ENCODE measurements at places on chromosomes 12 and 14.

DNA sequence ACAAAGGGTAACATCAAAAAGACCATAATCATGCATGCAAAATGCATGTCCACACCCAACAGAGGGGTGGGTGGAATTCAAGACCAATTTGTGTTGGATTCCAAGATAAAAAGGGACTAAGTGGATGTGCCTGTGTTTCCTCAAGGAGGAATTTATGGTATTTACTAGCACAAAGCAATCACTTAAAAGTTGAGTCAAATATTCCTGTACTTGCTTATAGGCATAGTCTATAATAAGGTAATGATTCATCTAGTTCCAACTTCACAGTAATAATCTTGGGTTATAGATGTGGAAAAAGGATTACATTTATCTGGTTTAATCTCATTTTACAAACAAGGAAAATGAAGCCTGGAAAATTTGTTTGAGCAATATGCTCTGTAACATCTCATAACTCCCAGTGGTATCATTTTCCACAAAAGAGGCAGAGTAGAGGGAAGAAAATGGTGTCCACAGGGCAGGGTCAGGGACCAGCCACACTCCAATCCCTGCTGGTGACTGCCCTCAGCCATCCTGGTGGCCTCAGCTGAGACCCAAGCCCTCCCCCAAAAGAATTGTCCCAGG is 80.8 kb upstream of the REP15 start:
- DNase-seq, result no peak

GRCh38 chr14:91405241-91405721 is 12.3 kb downstream of the CCDC88C start:
- no peak for DNase-seq

DNA sequence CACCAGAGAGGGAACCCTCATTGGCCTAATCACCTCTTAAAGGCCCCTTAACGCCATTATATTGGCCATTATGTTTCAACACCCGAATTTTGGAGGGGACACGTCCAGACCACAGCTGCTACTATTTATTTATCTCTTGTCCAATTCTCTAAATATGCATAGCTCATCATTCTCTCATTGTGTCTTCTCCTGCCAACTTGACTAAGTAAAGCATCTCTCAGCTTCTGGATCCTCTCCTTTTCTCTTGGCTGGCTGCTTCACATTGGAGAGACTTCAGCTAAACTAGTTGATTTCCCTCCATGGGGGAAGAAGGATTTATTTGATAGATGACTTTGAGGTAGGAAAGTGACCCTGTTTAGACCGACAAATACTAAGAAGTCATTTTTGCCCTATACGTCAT is 120.4 kb upstream of the KRR1 start:
- DNase-seq, result no peak

DNA sequence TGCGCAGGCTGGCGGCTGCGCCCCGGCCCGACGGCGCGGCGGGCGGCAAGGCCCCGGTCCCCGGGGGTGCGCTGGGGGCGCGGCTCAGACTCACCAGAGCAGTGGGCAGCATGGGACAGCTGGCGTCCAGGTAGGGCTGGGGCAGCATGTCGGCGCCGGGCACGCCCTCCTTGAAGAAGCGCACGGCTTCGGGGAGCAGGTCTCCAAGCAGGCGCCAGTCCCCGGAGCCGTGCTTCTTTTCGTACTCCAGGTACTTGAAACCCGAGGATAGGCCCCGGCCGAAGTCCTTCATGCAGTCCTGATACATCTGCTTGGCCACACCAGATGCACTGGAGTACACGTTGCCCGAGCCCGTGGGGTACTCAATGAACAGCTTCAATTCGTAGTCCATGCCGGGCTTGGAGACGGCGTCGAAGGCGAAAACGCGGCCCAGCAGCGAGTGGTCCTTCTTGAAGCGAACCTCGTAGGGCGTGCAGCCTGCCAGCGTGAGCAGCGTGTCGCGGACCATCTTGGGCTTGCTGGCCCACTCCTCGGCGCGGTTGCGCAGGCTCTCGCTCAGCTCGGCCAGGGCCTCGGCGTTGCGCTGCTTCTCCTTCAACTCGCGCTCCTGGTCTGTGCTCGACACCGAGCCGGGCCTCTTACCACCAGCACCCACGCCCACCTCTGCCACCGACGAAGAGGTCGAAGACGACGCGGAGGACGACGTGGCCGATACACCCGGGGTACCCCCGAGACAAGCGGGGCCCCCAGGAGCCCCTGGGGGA is 2.2 kb downstream of the IRF2BPL start:
- DNase-seq, result no peak

DNA sequence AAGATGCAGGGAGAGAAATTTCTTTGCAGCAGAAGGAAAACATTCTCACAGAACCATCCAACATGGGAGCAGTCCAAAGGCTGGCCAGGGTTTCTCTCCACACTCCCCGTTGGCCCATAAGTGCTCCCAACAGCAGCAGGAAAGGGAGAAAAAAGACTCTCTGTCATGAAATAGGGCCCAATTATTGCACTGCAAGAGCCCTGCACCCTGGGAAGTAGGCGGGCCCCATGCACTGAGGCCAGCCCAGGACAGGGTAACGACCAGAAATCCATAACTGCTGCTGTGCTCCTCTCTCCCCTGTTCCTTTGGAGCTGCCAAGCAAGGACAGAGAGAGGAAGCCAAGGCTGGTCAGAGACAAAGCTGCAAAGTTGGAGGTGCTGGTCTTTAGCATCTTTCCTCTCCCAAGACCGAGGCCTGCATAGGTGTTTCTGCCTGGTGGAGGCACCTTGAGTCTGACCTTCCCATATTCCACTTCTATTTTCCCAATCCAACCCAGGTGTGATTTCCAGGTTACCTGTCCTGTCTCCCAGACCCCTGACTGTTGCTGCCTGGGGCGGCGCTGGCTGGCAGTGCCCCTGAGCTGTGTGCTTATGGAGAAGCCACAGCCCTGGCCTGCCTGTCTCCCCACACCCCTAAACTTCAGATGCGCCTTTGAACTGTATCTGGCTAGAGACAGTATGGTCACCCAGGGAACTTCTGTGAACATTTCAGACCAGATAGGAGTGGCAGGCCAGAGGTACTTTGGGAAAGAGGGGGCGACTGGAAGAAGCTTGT is 6.8 kb downstream of the GALNT16 start:
- DNase-seq, result no peak

DNA sequence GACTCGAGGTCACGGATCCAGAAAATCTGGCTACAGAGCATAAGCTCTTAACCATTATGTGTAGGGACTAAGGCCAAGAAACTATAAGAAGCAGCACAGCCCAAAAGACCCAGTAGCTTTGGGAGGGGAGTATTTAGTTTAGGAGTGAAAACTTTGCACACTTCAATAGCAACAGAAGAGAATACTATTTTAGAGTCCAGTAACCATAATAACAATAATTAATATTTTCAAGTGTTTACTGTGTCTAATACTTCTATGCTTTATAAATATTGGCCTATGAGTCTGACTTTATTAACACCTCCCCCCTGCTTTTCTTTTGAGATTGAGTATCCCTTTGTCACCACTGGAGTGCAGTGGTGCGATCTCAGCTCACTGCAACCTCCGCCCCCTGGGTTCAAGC is 82.8 kb downstream of the SUDS3 start:
- DNase-seq, result no peak

DNA sequence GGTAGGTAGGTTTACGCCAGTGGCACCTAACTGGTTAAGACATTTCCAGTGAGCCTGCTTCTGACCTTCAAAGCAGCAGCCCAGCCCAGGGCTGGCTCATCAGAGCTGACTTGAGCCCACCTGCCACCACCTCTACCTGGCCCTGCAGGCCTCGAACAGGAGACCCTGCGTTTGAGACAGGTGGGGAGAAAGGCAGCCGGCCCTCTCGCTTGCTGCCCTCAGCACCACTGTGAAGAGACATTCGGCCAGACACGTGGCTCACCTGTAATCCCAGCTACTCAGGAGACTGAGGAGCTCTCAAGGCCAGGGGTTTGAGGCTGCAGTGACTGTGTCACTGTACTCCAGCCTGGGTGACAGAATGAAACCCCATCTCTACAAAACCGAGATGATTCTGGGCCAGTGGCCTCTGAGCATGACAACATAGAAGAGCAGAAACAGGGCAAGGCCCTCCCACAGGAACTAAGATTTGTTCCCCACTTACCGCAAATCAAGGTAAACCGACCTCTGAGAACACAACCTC is 74.2 kb downstream of the TESC start:
- no peak for DNase-seq

DNA sequence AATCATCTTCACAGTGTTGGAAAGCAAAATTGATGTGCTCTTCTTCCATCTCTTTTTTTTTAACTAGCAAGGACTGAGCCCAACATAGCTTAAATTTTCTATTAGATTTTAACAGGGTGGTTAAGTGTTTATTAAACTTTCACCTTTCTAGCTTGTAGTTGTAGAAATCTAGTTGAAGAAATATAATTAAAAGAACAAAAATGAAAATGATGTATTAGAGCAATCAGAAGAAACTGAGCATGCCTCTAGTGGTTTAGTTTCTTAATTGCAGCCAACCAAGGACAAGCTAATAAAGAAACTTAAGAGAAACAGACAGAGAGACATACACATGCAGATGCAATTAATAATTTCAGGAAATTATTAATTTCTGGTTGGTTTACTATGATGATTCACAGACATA is 673.0 kb upstream of the LMO3 start:
- DNase-seq, result no peak

DNA sequence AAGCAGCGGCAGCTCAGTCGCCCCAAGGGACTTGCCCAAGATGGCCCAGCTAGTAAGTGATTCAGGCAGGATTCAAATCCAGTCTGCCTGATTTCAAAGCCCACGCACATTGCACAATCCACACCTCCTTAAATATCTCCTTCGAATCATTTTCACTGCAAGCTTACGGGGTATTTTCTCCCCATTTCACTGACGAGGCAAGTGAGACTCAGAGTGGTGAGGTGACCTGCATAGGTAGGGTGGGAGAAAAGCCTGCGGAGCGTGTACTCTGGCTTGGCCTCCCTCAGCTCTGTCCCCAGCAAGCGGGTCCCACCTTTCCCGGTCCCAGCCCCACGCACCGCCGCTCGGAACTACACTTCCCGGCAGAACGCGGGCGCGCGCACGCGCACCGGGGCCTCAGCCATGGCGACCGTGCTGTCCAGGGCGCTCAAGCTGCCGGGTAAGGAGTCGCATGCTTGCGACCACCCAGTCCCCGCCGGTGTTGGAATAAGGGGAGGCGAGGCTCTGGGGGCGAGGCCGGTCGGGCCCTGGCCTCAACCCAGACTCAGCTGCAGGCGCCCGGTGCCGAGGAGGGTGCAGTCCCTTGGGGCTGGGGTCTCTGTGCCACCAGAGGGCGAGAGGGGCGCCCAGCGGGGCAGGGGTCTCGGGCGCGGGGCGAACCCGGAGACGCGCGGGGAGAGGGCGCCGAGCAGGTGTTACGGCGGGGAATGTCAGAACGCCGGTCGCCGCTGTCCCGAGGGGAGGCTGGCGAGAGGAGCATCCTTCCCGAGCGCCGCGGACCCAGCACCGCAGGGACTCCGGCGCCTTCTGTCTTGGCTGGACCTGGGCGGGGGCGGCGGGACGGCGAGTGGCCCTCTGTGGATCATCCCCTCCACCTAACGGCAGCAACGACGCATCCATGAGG is at the start of gene FAM234B:
TSS of gene FAM234B (plus strand) at position 380 of the 904 bp plus-strand sequence. CDS start at position 403, 23 bp downstream.
- peak; percentile 87 for DNase-seq

DNA sequence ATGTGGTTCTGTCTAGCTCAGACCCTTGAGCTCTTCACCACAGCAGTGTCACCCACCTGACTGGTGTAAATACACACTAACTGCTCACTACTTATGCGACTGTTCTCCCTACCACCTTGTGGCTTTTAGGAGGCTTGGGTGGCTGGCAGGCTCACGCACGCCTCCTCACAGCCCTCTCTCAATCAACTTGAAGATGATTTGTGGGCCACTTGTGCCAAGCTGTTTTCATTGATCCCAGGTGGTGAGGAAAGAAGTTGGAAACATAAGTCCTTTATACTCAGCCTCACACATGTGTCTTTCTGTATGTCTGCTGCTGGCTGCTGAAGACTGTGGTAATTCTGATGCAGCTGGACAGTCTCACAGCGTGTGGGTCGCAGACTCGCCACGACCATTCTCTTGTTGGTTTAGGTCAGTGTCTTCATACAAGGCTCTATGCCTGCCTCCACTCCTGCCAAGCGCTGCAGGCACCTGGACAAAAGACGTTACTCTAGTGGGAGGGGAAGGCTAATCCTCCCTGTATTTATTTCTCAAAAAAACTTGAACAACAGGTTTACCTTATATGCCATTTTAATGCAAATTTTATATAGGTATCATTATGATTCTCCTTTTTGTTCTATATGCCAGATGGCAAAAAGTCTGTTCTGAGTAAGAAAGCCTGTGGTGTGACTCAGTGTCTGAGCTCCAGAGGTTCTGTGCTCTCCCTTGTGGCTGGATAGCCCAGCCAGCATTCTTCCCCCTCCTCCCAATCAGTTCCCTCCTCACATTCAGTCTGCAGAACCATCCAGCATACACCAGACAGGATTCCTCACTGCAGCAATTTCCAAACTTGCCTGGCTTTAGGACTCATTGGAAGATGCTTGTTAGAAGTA is 115.6 kb downstream of the DIP2B start:
- DNase-seq, result no peak

- DNase-seq, result no peak
Observed at GRCh38 chr14:57209561-57209960, 59.1 kb downstream of the EXOC5 start.

Measured in GM13977 (cell line).